ENCODE measurements at places on chromosomes 3 and 15. TPM values are rescaled to one million over a fixed set of nuclear protein-coding genes. Genes with fewer than 3 reads are reported as not detected.

The BRK1 gene
- 93.4 TPM for total RNA-seq

The CLDN18 gene
- not detected for total RNA-seq

The GOLGA6L7 gene
- total RNA-seq = not detected

The RARB gene
- 1.0 TPM for total RNA-seq

The ACTC1 gene
- total RNA-seq = not detected

GRCh38 chr3:102174832-102175374 lies 259.9 kb upstream of the ZPLD1 start:
- peak; percentile 13 for DNase-seq

- no peak for DNase-seq
Observed at GRCh38 chr3:57393977-57394376, 101.5 kb upstream of the ASB14 start.

GRCh38 chr3:135915206-135915605 lies 50.3 kb upstream of the PPP2R3A start:
- DNase-seq = no peak

DNA sequence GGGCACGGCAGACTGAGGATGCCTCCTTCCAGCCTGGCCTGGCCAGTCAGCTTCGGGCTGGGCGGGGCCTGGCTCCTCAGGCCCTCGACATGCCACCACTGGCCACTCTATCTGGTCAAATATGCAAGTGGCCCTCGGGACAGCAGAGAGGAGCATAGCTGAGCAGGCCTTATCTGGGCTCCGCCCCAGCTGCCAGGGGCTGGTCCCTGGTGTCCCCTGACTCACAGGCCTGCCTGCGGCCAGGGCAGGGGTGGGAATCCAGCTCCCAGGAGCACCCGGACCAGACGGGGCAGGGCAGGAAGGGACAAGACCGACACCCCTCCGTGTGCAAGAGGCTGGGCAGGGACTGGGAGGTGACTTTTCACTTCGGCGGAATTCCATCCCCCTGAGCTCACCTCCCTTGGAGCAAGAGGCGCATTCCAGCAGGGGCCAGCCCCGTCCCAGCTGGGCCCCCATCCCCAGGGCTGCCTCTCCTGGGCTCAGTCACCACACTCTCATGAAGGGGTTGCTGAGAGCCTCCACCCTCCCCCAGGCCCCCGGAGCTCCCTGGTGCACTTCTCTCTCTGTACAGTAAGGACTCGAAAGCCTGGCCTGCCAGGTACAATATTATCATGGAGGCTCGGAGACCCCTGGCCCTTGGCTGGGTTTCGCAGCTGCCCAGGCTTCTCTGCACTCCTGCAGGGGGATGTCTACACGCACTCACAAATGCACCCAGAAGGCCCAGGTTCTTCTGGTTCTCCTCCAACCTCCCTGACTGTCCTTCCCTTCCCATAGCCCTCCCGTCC lies 29.5 kb downstream of the WNT7A start:
- no peak for DNase-seq

GRCh38 chr15:56176996-56177395 lies 66.7 kb downstream of the RFX7 start:
- DNase-seq = no peak

DNA sequence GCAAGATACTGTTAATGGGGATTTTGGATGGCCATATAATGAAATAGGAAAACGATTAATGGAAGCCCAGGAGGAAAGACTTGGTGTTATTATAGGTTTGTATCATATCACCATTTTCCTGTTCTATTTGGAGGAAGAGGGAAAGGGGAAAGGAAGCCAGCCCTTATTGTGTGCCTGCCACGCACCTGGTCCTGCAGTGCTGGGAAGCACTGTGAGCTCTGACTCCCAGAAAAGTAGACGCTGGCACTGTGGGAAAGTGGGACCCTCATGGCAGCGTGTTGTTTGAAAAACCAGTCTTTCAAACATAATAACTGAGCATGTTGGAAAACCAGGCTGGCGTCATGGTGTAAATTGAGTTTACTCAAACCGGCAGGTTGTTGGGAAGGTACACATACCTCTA lies 22.0 kb downstream of the CGNL1 start:
- DNase-seq = no peak

DNA sequence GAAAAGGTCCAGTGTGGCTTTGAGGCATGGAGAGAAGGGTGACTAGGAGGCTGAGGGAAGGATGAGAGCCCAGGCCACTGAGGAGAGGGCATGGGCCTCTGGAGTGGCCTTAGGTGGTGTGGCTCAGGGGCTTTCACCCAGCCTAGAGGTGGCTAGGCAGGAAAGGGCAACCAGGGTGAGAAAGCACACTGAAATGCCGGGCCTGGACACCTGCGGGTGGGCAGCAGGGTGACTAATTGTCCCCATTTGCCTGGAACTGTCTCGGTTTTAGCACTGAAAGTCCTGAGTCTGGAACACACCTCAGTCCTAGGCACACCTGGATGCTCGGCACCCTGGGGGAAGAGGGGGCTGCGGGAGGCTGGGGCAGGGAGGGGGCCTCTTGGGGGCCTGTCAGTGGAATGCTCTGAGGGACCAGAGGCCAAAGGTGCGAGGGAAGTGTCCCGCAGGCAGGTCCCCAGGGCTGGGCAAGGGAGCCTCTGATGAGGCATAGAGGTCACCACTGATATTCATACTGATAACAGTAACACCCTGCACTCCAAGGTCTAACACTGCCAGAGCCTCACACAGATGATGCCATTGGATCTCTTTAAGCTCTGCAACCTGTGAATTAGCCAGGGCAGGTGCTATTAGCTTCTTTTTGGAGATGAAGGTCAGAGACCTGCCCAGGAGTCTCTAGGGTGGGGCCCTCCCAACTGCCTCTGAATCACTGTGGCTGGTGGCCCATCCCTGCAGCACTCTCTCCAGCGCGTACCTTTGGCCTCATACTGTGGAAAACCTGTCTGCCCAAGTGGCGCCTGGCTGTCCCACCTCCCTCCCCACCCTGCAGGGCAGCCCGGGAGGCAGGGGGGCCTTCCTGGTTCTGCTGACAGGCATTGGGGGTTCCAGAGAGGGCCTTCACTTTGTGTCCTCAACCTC lies 3.0 kb upstream of the PHGR1 start:
- no peak for DNase-seq

- DNase-seq = no peak
Observed at GRCh38 chr3:182686033-182686886, 107.0 kb upstream of the ATP11B start.

DNA sequence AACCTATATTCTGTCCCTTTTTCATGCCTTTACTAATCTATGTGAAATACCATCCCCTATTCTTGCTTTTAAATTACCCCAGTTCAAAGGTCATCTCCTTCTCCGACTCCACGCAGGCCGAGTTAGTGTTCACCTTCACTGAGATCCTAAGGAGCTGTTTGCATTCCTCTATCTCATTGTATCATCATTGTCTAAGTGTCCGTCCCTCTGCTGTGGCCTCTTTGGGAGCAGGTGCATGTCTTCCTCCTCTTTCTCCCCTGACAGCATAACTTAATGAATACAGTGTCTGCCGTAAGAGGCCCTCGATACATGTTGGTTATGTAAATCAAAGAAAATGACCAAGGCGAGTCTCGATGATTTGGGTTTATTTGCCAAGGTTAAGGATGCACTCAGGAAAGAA lies 4.9 kb upstream of the PPP1R2 start:
- DNase-seq = no peak

- no peak for DNase-seq
Observed at GRCh38 chr3:3189102-3189727, 9.7 kb upstream of the CRBN start.

DNA sequence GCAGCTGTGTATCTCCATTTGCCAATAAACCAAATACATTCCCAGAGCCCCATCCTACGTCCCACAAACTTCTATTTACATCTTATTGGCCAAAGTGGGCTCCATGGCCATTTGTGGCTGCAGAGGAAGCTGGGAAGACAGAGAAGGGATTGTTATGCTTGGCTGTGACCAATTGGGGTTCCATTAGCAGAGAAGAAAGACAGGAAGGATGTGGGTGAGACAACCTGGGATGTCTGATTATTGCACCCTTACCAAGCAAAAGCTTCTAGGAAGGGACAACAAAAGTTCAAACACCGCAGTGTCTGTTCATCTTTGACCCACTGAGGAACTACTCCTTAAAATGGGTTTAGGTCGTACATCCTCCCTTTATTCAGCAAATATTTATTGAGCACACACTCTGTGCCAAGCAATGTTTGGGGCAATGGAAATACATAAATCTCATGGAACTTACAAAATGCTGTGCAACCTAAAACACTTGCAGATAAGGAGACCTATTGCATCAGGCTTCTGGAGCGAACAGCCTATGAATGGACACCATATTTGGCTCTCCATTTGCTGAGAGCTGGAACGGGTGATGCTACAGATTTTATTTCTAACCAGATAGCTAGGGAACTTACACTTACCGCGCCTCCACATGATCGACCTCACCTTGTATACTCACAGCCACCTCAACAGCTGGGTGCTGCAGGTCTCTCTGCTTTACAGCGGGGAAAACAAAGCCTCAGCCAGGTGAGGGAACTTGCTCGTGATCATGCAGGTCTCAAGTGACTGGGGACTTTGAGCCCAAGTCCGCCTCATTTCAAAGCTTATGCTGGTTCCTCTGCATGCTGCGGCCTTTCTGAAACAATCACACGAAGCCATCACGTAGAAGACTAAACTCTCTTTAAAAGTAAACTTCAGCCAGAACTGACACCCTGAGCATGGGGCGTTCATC lies 21.4 kb upstream of the NR2E3 start:
- no peak for DNase-seq

DNA sequence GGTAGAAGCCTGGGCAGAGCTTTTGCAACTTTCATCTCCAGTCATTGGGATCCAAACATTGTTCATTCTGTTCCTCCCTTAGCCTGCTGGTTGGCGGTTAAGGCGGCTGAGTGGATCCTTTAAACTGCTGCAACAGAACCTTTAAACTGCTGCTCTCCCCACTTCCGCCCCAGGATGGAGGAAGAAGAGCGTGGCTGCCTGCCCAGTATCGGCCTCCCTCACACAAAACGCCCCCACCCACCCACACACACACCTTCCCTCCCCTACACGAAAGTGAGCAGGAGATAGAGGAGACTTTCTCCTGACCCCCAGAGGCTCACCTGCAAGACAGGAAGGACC lies 460 bp upstream of the ZMAT3 start:
- DNase-seq = no peak

- DNase-seq = peak; percentile 49
Observed at GRCh38 chr3:175386630-175387029, 527.5 kb downstream of the NAALADL2 start.

DNA sequence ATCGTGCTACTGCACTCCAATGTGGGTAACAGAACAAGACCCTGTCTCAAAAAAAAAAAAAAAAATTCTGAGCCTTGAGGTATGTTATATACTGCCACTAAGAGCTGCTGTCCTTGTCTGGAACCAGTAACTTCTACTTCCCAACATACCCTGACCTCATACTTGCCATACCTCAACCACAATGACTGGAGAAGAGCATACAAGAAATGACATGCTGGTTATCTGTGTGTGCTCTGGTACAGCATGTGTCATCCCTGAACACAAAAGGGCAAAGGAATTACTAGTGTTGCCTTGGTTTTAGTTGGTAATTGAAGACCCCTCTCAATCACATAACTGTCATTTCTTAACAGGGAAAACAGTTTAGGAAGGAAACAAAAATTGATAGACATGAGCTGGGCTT lies 54.5 kb downstream of the MRPS25 start:
- no peak for DNase-seq

DNA sequence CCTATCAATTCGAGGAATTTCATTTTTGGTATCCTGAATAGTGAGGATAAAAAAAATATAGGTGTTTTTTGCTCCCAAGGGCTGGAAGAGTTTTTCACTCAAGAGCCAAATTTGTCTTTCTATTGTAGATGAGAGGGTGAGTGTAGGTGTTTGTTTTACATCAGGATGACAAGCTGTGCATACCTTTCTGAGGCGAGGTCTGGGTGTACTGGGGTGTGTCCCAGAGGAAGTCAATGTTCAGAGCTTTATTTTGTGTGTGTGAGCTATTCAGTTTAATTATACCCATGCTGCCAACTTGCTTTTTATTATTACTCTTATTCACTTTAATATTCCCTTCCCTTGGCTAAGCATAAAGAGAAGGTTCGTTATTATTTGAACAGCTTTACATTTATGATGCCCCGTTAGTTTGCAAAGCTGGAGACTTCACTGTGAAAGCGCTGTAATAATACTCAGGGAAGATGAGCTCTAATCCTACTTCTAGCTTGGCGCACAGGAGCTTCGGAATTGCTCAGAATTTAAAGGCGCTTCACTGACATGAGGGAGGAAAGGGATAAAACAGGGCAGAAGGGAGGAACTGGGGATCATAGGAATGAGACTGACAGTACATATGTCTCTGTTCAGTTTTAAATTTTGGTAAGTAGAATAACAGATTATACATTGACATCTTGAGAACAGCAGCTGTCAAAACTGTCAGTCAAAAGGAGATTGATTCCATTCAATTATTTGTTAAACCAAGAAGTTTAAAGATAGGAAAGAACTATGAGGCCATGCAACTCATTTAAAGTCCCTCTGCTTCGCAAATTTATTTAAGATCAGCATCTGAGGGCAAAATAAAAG lies 117.7 kb upstream of the TP63 start:
- no peak for DNase-seq

GRCh38 chr15:42069025-42069424 lies 25.3 kb downstream of the PLA2G4D start:
- DNase-seq = no peak

GRCh38 chr15:38002883-38003477 lies 68.5 kb downstream of the TMCO5A start:
- peak; percentile 85 for DNase-seq

GRCh38 chr15:94234300-94234699 lies 2.9 kb downstream of the MCTP2 start:
- no peak for DNase-seq

- no peak for DNase-seq
Observed at GRCh38 chr3:123419181-123419849, 29.6 kb downstream of the ADCY5 start.

DNA sequence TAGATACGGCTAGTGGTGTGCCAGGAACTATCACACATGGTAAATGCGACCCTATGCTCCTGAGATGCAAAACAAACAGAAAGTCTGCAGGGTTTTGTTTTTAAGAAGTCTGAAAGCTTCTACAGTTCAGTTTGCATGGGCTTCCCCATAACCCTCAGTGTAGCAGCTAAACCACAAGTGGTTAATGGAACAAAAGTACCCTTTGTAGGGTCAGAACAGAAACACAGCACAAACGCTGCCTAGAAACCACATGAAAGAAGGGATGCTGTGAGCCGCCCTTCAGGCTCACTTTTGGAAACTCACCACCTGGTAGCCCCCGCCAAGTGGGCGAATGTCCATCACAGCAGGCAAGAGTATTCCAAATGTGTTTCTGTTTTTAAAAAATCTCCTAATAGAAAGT lies 46.2 kb downstream of the CTDSPL start:
- peak; percentile 93 for DNase-seq

DNA sequence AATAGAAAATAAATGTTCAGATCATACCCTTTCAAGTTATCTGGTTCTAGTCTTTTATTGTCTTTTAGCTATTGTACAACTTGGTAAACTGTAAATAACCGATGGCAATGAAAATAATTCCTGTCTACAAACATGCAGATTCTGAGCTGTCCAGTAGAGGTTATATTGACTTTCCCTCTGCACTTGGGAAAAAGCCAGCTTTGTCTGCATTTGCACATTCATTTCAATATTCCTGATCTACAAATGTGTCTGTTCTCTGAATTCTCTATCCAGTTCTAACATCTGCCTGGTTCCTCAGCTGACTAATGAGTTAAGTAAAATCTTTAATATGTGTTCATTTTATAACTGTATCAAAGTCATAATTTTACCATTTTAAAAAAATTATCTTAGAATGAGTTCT lies 408.5 kb downstream of the ERC2 start:
- DNase-seq = no peak
